ENCODE measurements at places on chromosomes 11 and 22. TPM values are rescaled to one million over a fixed set of nuclear protein-coding genes. Genes with fewer than 3 reads are reported as not detected.

KRTAP5-2 gene
- not detected for total RNA-seq

TCN1 gene
- total RNA-seq, result 0.50 TPM

SLCO2B1 gene
- 4.0 TPM for total RNA-seq

TMEM223 gene
- total RNA-seq, result 30.6 TPM

KRTAP5-10 gene
- not detected for total RNA-seq

PPP1R14B gene
- 394 TPM for total RNA-seq

SLC22A25 gene
- not detected for total RNA-seq

RFPL2 gene
- total RNA-seq, result 0.10 TPM

C11orf42 gene
- total RNA-seq, result not detected

SPDYC gene
- not detected for total RNA-seq

PKNOX2 gene
- total RNA-seq, result not detected

PCNX3 gene
- 33.5 TPM for total RNA-seq

KLHL22 gene
- total RNA-seq, result 9.0 TPM

YWHAH gene
- total RNA-seq, result 141 TPM

FOSL1 gene
- total RNA-seq, result 202 TPM

KRTAP5-1 gene
- total RNA-seq, result not detected

OR51E2 gene
- not detected for total RNA-seq

GTSE1 gene
- 32.4 TPM for total RNA-seq

UPK3A gene
- not detected for total RNA-seq

CYP2D6 gene
- total RNA-seq, result 0.69 TPM

MS4A6E gene
- total RNA-seq, result not detected

ADAMTS15 gene
- total RNA-seq, result 13.1 TPM

ACTN3 gene
- total RNA-seq, result 0.06 TPM

Data from A549 treated with RU486 at 1 μM for 4 hours (cell line).